ENCODE measurements at places on chromosomes 13 and 19.

DNA sequence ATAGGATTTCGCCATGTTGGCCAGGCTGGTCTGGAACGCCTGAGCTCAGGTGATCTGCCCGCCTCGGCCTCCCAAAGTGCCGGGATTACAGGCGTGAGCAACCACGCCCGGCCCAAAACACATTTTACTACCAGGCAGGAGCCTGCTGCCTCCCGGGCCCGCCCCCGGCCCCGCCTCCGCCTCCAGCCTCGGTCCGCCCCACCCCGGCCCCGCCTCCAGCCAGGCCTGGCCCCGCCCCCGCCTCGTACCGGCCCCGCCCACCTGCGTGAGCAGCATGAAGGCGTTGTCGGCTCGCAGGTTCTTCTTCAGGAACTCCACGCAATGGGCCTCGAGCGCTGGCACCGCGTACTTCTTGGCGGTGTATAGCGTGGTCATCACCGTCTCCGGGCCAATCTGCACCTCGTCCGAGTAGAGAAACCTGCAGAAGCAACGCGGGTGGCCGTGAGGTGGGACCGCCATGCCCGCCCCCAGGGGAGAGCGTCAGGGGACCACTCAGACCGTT is 22.7 kb downstream of the BTBD2 start:
- H3K27me3 ChIP-seq: no peaks in the 10 kb centered on the region
- H3K4me1 ChIP-seq: no peaks in the 10 kb centered on the region
- no peak overlapping the region for H3K4me3 ChIP-seq
- H3K36me3 ChIP-seq: no peaks in the 10 kb centered on the region

DNA sequence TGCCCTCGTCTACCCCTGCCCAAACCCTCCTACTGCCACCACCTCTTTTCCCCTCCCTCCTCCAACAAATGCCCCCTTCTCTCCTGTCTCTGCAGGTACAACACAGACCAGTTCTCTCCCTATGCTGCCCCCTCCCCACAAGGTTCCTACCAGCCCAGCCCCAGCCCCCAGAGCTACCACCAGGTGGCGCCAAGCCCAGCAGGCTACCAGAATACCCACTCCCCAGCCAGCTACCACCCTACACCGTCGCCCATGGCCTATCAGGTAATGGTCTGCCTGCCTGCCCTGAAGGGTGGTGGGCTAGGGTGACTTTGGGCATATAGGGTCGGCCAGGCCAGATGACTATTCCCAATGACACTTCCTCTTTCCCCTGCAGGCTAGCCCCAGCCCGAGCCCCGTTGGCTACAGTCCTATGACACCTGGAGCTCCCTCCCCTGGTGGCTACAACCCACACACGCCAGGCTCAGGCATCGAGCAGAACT is 6.5 kb upstream of the TIMM50 start:
- no peak overlapping the region for H3K27ac ChIP-seq
- no peaks in the 10 kb centered on the region for H3K27me3 ChIP-seq
- no peak overlapping the region for H3K4me3 ChIP-seq
- H3K4me1 ChIP-seq: no peaks in the 10 kb centered on the region

- peak overlapping the region; percentile 57 for H3K27ac ChIP-seq
- peaks cover 15% of the 10 kb centered on the region for H3K27me3 ChIP-seq
- peaks cover 7% of the 10 kb centered on the region for H3K4me1 ChIP-seq
- no peak for DNase-seq
- H3K4me3 ChIP-seq: no peak overlapping the region
Observed at GRCh38 chr19:49064029-49064629, 489 bp downstream of the NTF4 start.

GRCh38 chr13:33537026-33537425 is 251.5 kb upstream of the STARD13 start:
- H3K27me3 ChIP-seq: no peaks in the 10 kb centered on the region
- H3K4me1 ChIP-seq: peaks cover 32% of the 10 kb centered on the region
- H3K4me3 ChIP-seq: no peak overlapping the region
- DNase-seq: no peak
- peak overlapping the region; percentile 61 for H3K27ac ChIP-seq
- no peaks in the 10 kb centered on the region for H3K36me3 ChIP-seq

DNA sequence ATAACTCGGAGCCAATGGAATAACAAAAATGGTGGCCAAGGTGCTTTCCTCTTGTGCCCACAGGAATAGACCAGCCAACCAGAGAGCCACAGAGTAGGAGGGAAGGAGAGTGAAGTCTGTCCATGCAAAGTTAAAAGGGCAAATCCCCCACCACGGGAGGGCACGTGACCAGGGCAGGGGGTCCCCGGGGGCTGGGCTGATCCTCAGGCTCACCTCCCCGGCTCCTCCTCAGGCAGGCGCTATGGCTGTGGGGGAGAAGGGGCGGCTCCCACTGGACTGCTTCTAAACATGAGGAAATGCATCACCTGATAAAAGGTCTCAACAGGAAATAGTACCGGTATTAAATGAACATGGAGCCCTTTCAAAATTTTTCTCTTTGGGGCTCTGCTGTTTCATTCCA is 73.2 kb upstream of the SLC15A1 start:
- no peak overlapping the region for H3K4me3 ChIP-seq
- no peak for DNase-seq
- no peaks in the 10 kb centered on the region for H3K27me3 ChIP-seq
- no peak overlapping the region for H3K27ac ChIP-seq
- peaks cover 24% of the 10 kb centered on the region for H3K4me1 ChIP-seq
- H3K36me3 ChIP-seq: no peaks in the 10 kb centered on the region

GRCh38 chr13:41561170-41561569 is 103.8 kb downstream of the RGCC start:
- no peak overlapping the region for H3K4me3 ChIP-seq
- H3K27me3 ChIP-seq: no peaks in the 10 kb centered on the region
- peaks cover 27% of the 10 kb centered on the region for H3K4me1 ChIP-seq
- H3K36me3 ChIP-seq: no peaks in the 10 kb centered on the region

GRCh38 chr19:15404780-15405211 is 14.0 kb downstream of the AKAP8L start:
- no peak for DNase-seq
- no peaks in the 10 kb centered on the region for H3K4me1 ChIP-seq
- no peak overlapping the region for H3K27ac ChIP-seq
- H3K27me3 ChIP-seq: no peaks in the 10 kb centered on the region
- peaks cover 3% of the 10 kb centered on the region for H3K36me3 ChIP-seq

- no peaks in the 10 kb centered on the region for H3K27me3 ChIP-seq
- H3K4me3 ChIP-seq: no peak overlapping the region
- peaks cover 65% of the 10 kb centered on the region for H3K4me1 ChIP-seq
- H3K27ac ChIP-seq: peak overlapping the region; percentile 97
Observed at GRCh38 chr19:38675611-38676010, 28.2 kb downstream of the ACTN4 start.

DNA sequence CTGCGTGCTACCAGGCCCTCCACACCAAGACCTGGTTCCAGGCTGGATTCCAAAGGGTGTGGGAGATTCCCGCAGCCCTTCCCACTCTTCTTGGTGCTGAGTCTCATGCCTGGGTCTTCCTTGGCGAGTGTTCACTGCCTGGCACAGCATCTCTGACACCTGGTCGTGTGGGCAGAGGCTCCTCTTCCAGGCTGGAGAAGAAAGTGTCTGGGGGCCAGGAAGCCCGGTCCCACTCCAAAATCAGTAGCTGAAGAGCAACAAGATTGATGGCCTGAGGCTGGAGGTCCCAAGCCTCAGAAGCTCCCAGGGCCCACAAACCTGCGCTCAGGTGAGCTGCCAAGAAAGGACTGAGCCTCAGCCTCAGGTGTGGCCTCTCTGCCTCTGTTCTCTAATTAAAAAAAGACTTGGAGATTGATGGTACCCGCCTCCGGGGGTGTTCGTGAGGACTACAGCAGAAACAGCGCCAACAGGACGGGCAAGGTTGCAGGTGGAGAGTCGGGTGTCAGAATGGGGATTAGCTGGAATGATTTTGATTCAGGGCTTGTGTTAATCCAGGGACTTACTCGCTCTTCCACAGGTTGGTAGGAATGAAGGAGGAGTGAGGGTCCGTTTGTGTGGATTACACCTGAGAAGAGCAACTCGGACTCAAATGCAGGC is 217.5 kb downstream of the TEX29 start:
- no peaks in the 10 kb centered on the region for H3K4me1 ChIP-seq
- H3K27ac ChIP-seq: no peak overlapping the region
- peaks cover 76% of the 10 kb centered on the region for H3K27me3 ChIP-seq

DNA sequence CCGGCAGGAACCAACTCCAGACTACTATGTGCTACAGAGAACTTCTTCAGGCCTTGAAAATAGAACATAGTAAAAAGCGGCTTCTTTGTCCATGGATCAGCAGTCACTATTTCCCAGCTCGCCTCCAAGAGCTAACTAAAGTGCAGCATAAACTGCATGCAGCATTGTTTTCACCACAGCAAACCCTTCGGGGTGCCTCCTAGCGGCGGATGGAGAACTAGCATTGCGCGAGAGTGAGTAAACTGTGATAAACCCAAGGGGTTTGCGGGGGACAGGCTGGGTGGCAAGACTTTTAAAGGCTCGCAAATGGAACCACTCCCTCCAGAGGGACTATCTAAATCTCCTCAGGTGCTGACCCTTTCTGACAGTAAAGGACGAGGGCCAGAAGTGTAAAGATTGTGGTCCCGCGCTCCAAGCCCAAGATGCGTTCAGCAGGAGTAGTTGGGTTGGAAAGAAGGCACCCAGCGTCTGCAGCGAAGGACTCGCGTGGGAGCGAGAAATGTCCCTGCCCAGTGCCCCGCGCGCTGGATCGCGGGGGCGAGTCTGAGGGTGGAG is 21.5 kb upstream of the SGCG start:
- no peaks in the 10 kb centered on the region for H3K36me3 ChIP-seq
- H3K4me1 ChIP-seq: no peaks in the 10 kb centered on the region
- DNase-seq: peak; percentile 68
- H3K27ac ChIP-seq: peak overlapping the region; percentile 21

DNA sequence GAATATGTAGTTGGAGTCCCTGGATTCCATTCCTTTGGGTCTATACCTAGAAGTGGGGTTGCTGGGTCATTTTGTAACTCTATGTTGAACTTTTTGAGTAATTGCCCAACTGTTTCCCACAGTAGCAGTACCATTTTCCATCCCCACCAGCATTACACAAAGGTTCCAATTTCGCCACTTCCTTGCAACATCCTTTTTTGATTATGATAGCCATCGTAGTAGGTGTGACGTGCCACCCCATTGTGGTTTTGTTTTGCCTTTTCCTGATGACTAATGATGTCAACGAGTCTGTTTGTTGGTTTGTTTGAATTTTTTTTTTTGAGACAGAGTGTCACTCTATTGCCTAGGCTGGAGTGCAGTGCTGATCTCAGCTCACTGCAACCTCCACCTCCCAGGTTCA is 3.3 kb upstream of the PEX11G start:
- H3K36me3 ChIP-seq: no peaks in the 10 kb centered on the region
- no peaks in the 10 kb centered on the region for H3K27me3 ChIP-seq
- H3K4me1 ChIP-seq: peaks cover 8% of the 10 kb centered on the region
- H3K4me3 ChIP-seq: no peak overlapping the region
- no peak for DNase-seq
- H3K27ac ChIP-seq: no peak overlapping the region

- H3K4me1 ChIP-seq: no peaks in the 10 kb centered on the region
- no peak overlapping the region for H3K27ac ChIP-seq
- H3K4me3 ChIP-seq: no peak overlapping the region
- no peak for DNase-seq
Observed at GRCh38 chr19:54875506-54875905, 1.5 kb downstream of the FCAR start.

GRCh38 chr13:100149389-100149788 is 60.5 kb downstream of the PCCA start:
- no peaks in the 10 kb centered on the region for H3K27me3 ChIP-seq
- H3K4me1 ChIP-seq: no peaks in the 10 kb centered on the region
- H3K27ac ChIP-seq: no peak overlapping the region
- H3K36me3 ChIP-seq: no peaks in the 10 kb centered on the region
- no peak overlapping the region for H3K4me3 ChIP-seq

GRCh38 chr13:79508224-79508961 is 27.4 kb downstream of the NDFIP2 start:
- no peak overlapping the region for H3K4me3 ChIP-seq
- H3K36me3 ChIP-seq: no peaks in the 10 kb centered on the region
- no peaks in the 10 kb centered on the region for H3K27me3 ChIP-seq
- no peaks in the 10 kb centered on the region for H3K4me1 ChIP-seq

- H3K4me3 ChIP-seq: no peak overlapping the region
- H3K27ac ChIP-seq: no peak overlapping the region
- H3K4me1 ChIP-seq: no peaks in the 10 kb centered on the region
- no peaks in the 10 kb centered on the region for H3K27me3 ChIP-seq
Observed at GRCh38 chr13:85853161-85853894, 54.1 kb upstream of the SLITRK6 start.

DNA sequence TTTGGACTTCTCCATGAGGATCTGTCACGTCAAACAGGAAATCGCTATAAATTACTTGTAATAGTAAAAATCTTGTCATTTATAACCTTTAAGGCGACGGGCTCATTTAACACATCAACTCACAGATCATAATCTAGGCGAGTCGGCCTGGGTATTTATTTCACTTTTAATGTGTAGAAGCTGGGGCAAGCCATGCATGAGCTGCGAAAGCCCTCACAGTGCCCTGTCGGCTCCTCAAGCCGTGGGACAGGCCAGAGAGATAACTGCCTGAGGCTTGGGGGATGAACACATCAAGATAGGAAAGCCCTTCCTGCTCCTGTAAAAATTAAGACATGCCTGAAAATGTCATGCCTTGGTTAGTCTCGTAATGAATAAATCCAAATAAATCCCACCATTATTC is 30.8 kb downstream of the SOX1 start:
- peaks cover 85% of the 10 kb centered on the region for H3K27me3 ChIP-seq
- H3K4me1 ChIP-seq: no peaks in the 10 kb centered on the region
- DNase-seq: no peak
- no peak overlapping the region for H3K27ac ChIP-seq
- H3K4me3 ChIP-seq: no peak overlapping the region
- no peaks in the 10 kb centered on the region for H3K36me3 ChIP-seq

GRCh38 chr19:29285187-29285687 is 72.3 kb upstream of the UQCRFS1 start:
- H3K36me3 ChIP-seq: no peaks in the 10 kb centered on the region
- H3K4me3 ChIP-seq: no peak overlapping the region
- H3K27ac ChIP-seq: no peak overlapping the region
- DNase-seq: no peak
- peaks cover 13% of the 10 kb centered on the region for H3K27me3 ChIP-seq

GRCh38 chr13:43572656-43573360 is 214.0 kb downstream of the ENOX1 start:
- H3K4me3 ChIP-seq: no peak overlapping the region
- no peaks in the 10 kb centered on the region for H3K36me3 ChIP-seq
- peaks cover 31% of the 10 kb centered on the region for H3K4me1 ChIP-seq
- DNase-seq: no peak
- H3K27ac ChIP-seq: no peak overlapping the region

DNA sequence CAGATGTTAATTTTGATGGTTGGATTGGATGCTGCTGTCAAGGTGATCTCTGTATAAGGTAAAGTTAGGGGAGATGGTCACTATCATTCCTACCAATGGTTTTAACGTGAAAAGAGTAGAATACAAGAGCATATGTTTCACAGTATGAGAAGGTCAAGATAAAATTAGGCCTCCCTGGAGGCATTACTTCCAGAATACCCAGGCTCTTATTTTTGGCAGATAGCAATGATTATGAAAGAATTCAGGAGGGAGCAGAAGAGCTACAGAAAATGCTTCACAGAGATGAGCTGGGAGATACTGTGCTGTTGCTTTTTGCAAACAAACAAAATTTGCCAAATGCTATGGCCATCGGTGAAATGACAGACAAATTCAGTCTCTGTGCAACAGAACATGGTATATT is 547.5 kb upstream of the SPRY2 start:
- H3K4me3 ChIP-seq: no peak overlapping the region
- H3K27me3 ChIP-seq: no peaks in the 10 kb centered on the region
- H3K4me1 ChIP-seq: no peaks in the 10 kb centered on the region
- H3K27ac ChIP-seq: no peak overlapping the region
- DNase-seq: no peak

GRCh38 chr13:40042991-40043390 is 387.5 kb downstream of the COG6 start:
- no peak overlapping the region for H3K4me3 ChIP-seq
- peaks cover 2% of the 10 kb centered on the region for H3K27me3 ChIP-seq
- no peaks in the 10 kb centered on the region for H3K36me3 ChIP-seq

All from hepatocyte (in vitro differentiated cells).